ENCODE measurements at places on chromosomes 3 and 15. TPM values are rescaled to one million over a fixed set of nuclear protein-coding genes. Genes with fewer than 3 reads are reported as not detected.

DNA sequence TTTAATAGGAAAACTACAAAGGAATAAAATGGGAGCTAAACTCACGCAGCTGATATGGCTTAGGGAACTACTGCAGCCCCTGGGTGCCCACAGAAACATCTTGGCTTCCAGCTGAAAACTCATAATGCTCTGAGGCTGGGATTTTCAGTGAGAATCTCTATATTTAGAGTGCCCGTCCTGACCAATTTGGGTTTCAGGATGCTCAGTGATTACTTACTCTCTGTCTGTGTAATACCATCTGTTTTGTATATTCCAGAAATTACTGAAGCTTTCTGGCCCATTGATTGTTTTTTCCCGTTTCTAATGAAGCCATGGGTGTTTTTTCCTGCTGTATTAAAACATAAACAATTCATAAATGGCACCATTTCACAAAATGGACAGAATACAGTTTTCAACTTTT is 50.6 kb upstream of the ZNF385D start:
- DNase-seq, result no peak

PLSCR2 gene
- not detected for total RNA-seq

GRCh38 chr3:30775040-30775439 is 119.4 kb downstream of the GADL1 start:
- no peak for DNase-seq

FANCD2OS gene
- total RNA-seq, result not detected

GRCh38 chr3:17329927-17330326 is 412.5 kb downstream of the TBC1D5 start:
- DNase-seq, result no peak

SELENOT gene
- total RNA-seq, result 176 TPM

CNTN6 gene
- total RNA-seq, result 0.40 TPM

- no peak for DNase-seq
These were observed 27.3 kb downstream of the SPTSSB start for GRCh38 chr3:161343986-161344385.

DNA sequence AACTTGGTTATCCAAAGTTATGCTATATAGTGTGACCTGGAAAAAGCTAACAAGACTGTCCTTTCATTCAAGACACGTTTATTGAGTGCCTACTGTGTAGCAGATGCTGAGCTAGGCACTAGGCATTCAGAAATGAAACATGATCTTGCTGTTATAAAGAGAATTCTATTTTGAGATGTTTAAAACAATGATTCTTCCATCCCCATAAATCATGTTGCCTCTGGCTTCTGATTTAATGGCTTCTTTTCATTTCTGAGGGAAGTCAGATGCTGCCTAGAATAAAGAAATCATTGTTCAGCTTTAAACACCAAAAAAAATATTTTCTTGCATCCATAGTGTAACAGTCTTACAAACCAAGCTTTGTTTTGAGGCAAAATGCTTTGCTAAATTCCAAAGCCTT is 620.9 kb upstream of the UBE2E2 start:
- DNase-seq, result peak; percentile 97

DNA sequence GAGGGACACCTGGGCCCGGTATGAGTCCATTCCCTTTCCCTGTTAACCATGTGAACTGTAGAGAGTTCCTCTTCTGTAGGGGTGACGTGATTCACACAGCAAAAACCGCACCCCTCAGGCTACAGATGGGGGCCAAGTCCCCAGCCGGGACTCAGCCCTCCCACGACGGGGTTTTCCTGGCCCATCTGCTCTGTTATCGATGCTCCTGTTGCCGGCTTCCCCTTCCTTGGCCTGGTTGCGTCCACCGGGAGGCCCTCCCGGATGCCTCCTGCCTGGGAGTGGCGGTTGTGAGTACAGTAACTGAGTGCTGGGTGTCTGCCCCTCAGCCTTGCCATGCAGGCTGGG is 817 bp upstream of the PLXNA1 start:
- no peak for DNase-seq

- no peak for DNase-seq
These were observed 125.4 kb downstream of the VGLL3 start for GRCh38 chr3:86865506-86865905.

GRCh38 chr15:75114796-75115195 is 86.9 kb upstream of the C15orf39 start:
- no peak for DNase-seq

GRCh38 chr3:55270976-55271375 is 216.1 kb downstream of the WNT5A start:
- no peak for DNase-seq

DNA sequence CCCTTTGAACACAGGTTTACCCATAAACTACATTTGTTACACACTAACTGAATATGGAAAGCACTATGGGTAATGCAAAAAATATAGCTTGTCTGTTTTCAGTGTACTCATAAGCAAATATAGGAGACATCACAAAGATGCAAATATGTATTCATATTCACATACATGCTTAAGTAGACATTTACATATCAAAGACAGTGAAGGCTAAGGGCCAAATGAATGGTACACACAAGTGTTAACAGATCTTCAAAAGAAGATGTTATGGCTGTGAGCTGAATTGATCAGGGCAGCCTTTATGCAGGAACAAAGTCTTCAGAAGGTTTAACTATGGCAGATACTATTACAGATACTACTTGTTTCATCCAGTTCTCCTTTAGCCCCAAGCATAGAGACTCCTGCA is 384.1 kb downstream of the FHIT start:
- no peak for DNase-seq

CCR1 gene
- total RNA-seq, result 1.0 TPM

DNA sequence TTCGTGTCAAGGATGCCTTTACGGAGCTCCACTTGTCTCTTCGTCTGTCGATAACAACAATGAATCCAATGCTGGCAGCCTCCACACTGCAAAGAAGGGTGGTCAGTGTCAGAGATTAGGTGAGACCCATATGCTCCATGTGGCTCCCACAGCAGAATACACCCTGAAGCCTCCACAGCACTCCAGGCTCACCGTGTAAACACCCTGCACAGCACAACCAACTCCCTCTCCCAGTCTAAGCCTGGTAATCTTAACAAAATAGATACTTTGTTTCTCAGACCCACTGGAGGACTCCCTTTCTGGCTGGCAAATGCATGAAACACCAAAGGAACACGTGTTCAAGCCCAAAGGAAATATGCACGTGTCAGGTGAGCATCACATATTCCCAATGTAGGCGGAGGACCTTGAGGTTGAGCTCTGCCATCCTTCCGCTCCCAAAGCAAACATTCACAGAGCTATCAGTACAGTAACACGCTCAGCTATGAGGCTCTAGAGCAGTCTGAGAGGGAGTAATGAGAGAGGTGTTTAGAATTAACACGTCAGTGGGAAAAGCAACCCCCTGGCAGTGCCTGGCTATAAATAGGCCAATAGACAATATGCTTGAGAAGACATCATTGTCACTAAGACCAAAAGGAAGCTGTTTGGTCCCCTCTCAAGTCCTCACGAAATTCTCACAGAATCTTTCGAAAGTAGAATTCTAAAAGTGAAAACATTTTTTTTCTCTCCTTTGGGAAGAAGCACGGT is 86.7 kb downstream of the MCF2L2 start:
- no peak for DNase-seq

DNA sequence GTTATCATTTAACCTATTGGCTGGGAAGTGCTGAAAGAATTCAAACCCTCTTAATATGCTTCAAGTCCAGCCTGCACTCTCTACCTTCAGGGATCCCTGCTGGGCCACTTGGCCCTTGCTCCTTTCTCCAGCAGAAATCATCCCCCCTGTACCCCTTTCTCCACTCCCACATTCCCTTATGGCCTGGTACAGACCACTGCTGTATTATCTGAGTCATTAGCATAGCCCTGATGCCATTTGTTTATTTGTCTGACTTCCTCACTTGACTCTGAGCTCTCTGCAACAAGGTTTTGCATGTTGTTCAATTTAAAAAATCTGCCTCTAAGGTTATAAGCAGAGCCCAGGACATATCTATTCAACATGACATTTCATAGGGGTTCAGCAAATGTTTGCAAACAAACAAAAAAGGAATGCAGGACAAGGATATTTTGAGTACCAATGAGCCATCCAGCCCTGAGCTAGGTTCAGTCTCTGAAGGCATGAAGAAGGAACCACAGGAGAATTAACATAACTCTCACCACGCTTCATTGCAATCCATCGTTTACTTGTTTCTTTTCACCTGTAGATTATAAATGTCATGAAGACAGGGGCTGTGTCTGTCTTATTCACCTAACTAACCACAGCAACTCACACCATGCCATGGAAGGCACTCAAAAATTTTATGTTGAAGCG is 26.6 kb upstream of the HES1 start:
- no peak for DNase-seq
